ENCODE measurements at places on chromosomes 2 and 18.

DNA sequence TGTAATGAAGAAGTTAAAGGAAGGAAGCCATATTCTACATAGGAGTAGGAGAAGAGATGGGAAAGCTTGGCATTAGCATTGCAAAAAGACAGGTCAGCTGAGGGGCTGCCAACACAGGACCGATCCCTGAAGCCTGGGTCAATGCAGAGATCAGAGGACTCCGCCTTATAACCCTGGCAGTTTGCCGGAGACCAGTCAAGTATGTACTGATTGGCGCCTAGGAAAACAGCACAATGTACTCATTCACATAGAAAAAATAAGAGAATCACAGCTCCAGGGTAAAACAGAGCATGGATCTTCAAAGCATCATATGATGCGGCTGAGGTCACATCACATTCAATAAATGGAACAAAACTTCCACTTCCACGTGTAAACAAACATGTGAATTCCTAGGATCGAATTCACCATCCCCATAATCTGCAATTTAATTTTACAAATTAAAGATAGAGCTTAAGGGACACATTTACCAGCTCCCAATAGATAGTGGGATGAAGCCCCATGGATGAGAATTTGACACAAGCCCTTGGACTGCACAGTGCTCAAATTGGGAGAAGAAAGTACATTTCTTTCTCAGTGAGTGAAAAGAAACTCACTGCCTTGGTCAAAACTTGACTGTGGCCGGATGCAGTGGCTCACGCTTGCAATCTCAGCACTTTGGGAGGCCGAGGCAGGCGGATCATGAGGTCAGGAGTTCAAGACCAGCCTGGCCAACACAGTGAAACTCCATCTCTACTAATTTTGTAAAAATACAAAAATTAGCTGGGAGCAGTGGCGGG is 135.0 kb upstream of the KLHL14 start:
- DNase-seq = no peak

DNA sequence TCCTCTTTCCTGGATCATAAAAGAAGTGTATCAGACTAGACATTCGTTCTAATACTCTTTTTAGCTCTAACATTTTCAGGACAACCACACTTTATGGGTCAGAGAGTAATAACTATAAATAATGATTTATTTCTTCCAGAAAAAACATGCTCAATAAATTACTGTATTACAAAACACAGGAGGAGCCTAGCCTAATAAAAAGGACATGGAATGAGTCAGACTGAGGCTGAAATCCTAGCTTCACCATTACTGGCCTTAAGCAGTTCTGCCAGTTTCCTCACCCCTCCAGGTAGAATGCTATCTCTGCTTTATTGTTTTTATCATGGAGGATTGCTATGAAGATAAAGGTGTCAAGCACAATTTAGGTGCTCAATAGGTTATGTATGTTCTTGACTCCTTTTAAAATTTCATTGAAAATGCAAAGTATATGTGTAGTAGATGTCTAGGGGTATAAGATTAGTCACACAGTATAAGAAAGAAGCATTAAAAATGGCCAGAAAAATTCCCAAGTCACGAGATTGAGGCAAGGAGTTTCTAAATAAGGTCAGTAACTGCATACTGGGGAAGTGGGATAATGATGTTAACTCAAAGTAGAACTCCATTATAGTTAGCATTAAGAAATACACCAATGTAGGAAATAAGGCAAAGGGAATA is 105.5 kb upstream of the NEUROD1 start:
- no peak for DNase-seq

DNA sequence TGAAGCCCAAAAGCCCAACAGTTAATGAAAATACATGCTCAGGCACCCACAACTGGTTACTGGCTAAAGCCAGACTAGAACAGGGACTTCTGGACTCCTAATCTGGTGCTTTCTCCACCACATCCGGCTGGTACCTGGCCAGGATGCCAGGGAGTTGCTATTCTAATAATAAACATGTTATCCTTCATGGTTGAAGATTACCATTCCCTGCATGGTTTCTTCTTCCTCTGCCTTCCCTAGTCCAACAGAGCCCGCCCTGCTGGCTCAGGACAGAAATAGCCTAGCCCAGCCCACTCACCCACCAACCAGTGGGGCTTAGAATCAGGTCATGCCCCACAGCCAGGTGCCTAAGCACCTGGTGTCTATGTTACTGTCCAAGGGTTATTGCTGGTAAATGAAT is 184.2 kb downstream of the TMEM247 start:
- no peak for DNase-seq

DNA sequence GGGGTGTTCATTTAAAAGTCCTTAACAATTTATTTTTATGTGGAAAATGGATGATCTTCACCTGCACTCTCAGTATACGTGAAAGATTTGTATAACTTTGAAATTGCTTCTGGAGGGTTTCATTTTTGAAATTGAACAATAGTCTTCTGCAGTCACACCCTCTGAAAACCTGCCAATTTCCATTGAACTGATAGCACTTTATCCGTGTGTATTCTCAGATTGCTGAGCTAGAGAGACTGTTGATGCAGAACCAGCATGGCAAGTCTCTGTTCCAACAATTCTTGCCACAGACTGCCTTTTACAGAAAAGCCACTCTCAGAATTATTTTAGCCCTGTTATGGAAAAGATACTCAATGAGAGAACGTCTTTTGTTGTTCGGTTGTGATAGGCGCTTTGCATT is 6.6 kb upstream of the GULP1 start:
- no peak for DNase-seq

DNA sequence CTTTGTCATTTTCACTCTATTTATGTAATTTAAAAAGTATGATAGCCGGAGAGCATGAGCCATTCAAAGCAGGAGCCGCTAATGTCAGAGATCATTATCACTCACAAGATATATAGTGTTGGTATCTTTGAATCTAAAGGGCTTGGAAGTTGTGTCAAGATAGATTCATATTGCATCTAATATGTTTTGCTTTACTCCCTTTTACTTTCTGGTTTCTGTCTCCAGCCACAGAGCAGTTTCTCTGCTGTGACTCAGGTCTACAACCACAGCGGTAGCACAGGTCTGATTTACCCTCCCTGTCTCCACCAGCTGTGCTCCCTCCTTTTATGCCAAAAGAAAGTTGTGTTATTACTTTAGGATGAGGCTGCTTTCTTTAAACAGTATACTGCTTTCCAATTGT is 424.0 kb downstream of the ARHGAP15 start:
- DNase-seq = no peak

- DNase-seq = no peak
Measured at GRCh38 chr2:122565364-122565763, 809.9 kb downstream of the TSN start.

DNA sequence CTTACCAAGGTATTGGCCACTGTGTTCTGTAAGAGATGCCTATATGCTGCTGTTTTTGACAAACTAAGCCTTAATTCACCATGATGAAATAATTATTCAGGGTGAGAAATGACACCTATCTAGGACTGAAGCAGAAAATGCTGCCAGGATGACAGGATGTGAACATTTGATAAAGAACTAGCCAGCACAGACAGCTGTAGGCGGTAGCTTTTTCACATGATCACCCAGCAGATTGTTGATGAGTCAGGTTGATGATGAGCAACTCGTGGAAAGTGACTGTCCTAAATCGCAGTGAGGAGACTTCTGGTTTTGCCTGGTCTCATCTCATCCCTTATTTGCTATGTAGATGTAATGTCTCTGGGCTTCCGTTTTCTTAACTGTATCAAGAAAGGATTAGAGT is 144.1 kb downstream of the PRPF40A start:
- no peak for DNase-seq

DNA sequence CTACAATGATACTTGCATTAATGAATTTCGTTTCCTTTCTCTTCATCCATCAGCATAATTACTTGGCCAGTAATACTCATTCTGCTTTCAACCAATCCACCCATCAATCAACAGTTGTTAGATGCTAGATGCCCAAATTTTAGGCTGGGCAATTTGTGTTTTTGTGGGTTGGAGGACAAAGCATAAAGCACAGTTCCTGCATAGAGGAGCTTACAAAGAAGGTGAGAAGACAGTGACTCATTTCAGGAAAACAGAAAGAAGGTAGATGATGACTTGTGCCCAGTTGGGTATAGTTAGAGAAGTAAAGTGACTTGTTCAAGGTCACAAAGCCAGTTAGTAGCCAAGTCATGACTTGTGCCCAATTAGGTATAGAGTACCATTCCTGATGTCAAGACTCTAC is 1186.8 kb upstream of the CELF4 start:
- no peak for DNase-seq

GRCh38 chr2:216663846-216664245 is 30.6 kb downstream of the IGFBP2 start:
- DNase-seq = no peak

DNA sequence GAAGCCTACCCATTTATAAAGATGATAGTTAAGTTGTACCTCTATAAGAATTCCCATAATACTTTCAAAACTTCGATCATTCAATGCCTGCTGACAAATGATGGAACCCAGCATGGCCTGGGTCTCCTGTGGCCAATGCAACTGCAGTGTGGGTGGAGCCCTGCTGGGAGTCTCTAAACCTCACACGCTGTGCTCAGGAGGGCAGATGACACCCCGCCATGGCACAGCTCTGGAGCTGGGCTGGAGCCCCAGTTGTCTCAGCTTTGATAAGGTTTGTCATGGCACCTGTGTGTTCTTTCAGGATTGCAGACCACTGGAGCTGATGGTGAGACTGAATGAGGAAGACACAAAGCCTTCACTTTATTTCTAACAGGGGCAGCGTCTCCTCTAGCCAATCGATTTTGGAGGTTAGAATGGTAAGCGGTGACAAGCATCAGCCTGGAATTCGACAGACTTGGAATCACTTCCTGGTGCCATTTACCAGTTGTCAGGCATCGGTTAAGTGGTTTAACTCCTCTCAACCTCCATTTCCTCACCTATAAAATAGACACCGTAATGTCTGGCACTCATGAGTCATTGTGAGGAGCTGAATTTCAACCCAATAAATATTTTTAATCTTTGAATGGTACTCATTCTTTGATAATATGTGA is 383.6 kb upstream of the SALL3 start:
- DNase-seq = no peak

GRCh38 chr18:58723810-58724602 is 52.7 kb downstream of the MALT1 start:
- no peak for DNase-seq

- no peak for DNase-seq
Measured at GRCh38 chr2:41116106-41116797, 664.4 kb upstream of the SLC8A1 start.

DNA sequence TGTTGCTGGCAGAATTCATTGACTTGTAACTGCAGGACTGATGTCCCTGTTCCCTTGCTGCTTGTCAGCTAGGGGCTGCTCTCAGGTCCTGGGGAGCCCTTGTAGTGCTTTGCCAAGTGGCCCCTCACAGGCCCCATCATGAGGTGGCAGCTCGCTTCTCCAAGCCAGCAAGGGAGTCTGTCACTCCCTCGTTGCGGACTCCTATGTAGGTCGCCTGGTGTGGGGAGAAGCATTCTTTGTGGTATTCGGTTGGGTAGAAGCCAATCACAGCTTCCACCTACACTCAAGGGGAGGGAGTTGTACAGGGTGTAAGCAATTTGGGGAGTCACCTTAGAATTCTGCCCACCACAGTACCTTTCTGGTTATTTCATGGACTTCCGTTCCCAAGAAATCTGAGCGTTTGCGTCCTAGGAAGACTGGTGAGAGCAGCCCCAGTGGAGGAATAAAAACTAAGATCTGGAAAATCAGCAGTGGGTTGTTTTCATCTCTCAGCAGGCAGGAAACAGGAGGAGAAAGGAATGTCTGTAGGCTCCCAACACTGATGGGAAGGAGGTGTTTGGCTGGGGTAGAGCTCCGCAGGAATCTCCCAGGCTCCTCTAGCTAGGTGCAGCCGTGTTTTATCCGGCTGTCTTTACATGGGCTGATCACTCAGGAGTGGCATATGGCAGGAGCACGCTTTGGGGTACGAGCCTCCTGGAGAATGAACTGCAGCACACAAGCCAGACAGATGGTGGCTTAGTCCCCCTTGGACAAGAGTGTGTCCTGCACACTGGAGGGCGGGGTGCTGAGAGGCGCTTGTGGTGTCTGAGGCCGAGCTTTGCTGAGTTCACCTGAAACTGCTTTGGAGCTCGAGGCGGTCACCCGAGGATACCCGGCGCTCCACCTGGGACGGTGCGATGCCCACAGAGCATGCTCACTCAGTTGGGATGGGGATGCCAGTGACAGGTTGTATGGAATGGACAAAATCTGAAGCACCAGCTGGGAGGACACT is 58.3 kb downstream of the LDLRAD4 start:
- DNase-seq = no peak

DNA sequence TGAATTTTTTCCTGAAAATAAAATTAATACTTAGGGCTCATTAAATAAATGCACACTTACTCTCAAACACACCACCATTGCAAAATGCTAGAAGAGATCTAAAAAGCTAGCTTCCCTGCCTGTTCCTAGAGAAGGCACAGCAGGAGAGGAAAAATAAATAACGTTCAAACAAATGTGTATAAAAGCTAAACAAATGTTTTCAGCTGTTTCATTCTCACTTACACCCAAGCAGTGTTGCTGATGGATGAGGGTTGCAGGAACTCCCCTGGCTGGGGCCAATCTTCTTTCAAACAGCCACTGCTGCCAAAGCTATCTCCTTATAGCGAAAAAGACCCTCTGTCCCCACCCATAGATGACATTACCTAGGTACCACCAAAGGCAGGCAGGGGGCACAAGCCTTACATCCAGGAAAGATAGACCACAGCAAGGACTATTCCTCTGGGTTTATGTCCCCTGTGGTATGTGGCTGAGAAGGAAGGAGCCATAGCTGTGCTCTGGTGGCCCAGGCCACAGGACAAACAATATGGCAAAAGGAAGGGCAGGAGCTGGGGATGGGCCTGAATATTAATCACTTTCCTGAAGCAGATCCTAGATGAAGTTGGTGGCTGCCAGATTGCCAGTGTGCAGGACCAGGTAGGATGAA is 214.6 kb downstream of the TTC32 start:
- no peak for DNase-seq

DNA sequence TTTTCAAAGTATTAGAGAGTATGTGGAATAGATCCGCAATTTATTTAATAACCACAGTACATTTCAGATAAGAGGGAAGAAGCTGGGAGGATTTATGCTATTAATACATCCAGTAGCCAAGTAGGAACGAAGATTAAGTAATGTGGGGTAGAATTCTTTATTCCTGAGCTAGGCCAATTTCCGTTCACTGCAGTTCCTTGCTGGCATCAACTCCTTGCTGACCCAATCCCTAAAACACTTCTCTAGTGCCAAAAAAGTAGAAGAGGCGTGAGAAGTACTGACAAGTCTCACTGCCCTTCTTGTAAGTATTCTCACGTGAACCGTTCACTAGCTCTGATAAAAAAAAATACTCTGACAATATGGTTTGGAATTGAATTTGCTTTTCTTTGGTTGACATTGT is 211.4 kb downstream of the EPHA4 start:
- DNase-seq = no peak

- DNase-seq = no peak
Measured at GRCh38 chr2:117786520-117786919, 28.0 kb upstream of the DDX18 start.

DNA sequence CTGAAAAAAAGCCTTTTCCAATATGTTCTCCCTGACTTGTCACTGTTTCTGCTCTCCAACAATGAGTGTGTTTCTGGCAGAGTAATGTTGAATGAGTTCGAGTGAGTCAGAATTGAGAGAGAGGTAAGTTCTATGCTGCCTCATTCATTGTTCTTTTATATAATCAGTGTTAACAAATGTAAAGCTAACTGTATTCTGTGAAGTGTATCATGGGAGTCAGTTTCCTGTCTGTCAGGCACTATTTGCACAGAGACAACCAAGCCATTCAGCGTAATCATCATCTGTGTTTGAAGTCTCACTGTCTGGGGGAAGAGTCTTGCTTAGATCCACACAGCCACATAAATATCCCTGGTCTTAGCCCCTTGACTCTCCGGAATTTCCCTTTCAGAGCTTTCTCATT is 22.0 kb upstream of the UPP2 start:
- no peak for DNase-seq
